ENCODE measurements at places on chromosomes 4 and X.

GRCh38 chr4:8023696-8024033 lies 84.0 kb upstream of the AFAP1 start:
- DNase-seq = no peak

DNA sequence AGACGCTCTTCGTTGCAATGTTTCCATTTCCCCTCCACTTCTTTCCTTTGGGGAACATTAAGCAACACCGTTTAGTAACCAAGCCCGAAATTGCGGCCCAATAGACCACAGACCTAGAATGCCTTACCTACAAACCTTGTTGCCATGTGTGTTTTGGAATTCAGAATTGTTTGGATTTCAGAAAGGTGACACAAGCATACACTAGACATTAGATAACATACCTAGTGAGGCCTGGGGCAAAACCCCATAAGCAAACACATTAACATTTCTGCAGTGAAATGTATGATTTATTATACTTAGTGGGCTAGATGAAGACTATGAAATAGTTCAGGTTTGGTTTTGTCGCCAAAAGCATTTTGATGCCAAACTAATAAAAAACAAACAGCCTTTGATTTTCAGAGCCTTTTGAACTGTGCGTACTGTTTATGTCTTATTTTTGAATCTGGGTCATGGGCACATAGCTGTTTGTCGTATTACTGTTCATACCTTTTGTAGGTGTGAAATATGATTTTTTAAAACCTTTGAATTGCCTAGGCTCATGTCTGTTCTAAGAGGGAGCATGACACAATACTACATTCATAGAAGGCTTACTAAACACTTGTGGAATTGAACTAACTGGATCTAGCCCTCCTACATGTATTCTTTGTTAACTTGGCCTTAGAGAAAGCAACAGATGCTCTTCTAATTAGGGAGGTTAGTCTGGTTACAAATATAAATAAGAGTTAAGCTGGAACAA lies 88.6 kb upstream of the TMEM164 start:
- no peak for DNase-seq

DNA sequence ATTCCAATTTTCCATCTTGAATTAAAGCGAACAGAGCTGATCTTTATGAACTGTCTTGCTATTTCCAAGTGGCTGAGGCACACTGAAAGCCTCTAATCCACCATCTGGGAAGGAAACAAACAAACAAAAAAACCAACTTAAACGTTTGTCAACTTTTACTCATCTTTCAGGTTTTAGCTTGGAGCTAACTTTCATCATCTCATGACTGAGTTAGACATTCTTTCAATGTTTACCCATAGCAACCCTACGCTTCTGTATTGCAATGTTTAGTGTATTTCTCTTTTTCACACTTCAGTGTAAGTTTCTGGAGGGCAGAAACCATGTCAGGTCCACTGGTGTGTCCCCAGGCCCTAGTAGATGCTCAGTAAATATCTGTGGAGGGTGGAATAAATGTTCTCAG lies 343.8 kb downstream of the GBA3 start:
- DNase-seq = no peak

DNA sequence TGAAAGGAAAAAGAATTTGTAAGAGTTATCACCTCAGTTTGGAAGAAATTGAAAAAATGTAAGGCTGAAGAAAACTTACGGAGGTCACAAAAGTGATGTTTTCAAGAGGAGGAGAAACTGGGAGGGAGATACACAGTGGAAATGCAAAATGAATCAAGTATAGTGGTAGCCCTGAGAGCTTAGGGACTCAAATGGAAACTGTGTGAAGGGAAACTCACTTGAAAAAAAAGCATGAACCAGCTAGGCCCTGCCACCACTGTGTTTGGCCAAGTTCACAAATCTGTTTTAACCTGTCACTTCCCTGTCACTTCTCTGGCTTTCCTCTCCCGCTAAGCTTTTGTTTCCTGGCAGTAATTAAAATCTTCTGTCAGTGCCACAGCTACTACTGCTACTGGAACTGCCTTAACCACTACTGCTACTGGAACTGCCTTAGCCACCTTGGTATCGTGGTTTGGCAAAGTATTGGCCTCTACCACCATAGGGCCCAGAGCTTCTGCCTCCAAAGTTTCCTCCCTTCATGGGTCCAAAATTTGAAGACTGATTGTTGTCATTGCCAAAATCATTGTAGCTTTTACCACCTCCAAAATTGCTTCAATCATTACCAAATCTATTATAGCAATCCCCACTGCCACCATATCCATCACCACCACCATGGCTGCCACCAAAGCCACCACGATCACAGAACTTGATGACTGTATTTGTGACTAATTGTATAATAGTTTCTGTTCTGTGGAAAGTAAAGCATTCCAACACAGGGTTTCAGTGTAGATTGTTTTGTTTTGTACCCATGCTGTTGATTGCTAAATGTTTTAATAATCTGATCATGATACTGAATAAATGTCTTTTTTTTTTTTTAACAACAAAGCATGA lies 41.5 kb downstream of the SMARCA5 start:
- no peak for DNase-seq

DNA sequence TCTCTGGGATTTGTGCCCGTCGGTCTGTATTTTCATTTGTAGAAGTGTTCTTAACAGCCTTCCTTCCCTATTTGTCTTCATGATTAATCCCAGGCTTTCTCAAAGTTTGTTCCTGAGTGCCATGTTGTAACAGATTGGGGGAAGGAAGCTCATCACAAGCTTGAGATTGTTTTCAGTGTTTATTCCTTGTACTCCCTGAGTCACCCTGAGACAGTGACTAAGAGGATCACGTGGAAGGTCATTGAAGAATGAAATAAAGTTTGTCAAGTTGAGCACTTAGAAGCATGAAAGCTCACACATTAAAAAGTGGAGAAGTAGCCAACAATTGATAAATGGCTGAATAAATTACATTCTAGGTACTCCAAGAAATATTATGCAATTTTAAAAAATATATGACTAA lies 153.5 kb upstream of the FAM241A start:
- no peak for DNase-seq

GRCh38 chr4:81348778-81349094 lies 123.0 kb downstream of the RASGEF1B start:
- DNase-seq = no peak

GRCh38 chr4:36651253-36651652 lies 369.8 kb downstream of the DTHD1 start:
- DNase-seq = no peak

- DNase-seq = no peak
These were observed 456.6 kb downstream of the MAGEB5 start for GRCh38 chrX:26672571-26672970.

- no peak for DNase-seq
These were observed 89.5 kb downstream of the PLS3 start for GRCh38 chrX:115650449-115650848.

GRCh38 chr4:125111323-125111722 lies 203.4 kb upstream of the FAT4 start:
- no peak for DNase-seq

GRCh38 chrX:13955975-13956374 lies 73.7 kb downstream of the GEMIN8 start:
- DNase-seq = no peak

DNA sequence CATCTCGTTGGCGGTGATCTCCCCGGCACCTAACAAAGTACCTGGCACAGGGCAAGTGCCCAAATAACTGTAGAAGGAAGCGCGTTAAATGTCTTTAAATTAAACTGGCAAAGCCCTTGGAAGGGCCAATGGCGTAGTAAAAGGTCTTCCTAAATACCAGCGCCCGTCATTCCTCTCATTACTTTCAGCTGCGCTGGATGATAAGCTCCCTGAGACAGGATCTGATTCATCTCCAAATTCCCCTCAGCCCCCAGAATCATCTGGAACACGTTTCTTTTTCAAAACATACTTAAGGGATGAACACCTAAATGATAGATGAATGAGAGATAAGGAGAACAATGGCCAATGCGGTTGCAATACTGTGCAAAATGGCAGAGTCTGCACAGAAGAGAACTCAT lies 95.1 kb downstream of the AFAP1 start:
- DNase-seq = no peak

DNA sequence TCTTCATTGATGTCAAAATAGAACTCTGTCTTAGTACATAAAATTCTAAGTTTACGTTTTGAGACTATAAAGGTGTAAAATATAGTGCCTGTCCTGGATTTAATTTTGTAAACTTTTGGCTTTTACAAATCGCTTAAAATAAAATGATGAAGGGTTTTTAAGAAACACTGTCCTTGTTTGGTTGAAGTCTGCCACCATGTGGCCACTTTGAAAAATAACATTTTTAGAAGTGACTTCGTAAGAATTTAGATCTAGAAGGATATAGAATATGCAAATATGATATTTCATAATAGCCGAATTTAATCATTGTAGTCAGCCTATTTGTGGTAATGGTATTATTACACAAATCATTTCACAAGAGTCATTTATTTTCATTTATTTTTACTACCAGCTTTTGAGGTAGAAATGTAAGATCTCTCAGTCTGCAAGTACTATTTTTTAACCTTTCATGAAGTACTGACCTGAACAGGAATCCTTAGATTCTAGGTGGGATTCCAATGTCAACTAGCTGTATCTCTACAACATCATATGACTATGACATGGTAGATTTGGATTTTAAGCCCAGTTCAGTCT lies 31.0 kb upstream of the FAT4 start:
- DNase-seq = no peak

DNA sequence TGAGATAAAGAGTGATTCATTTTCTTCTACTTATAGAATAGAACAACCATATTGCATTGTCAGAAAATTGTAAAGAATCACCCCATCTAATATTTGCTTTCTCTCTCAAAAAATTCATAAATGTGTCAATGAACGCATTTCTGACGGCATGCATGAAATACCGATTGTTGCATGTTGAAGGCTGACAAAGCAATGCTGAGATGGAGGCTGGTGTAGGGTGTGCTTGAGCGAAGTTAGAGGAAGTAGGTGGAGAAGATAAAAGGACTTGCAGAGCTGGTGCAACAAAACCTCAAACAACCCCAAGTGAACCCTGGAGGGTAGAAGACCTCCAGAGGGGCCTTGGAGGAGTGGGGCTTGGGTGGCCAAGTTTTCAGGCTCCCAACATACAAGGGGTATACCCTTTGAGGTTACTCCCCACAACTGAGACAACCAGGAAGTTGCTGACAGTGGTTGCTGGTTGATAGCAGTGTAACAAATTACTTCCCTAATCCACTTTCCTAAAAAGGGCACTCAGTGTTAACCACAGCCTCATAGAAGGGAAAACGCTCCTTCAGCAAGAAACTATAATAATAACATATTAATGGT lies 452.7 kb downstream of the NLGN4X start:
- DNase-seq = no peak

DNA sequence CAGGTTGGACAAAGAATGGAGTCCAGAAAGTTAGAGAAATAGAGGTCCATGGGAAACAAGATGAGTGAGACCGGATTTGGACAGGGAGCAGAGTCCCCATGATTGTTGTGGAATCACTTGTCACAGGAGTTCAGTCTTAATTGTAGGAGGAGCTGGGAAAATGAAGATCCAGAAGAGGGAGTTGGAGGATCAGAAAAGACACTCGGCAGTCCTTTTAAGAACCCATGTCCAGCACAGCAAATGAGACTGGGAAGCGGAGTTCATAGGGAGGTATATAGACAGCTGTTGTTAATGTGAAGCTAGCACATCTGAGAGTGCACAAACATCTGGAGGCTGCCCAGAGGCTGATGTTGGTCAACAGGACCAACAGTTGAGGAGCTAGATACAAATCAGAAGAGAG lies 111.4 kb upstream of the RXFP1 start:
- DNase-seq = no peak

GRCh38 chr4:76504613-76505465 lies 69.8 kb downstream of the SHROOM3 start:
- DNase-seq = no peak

DNA sequence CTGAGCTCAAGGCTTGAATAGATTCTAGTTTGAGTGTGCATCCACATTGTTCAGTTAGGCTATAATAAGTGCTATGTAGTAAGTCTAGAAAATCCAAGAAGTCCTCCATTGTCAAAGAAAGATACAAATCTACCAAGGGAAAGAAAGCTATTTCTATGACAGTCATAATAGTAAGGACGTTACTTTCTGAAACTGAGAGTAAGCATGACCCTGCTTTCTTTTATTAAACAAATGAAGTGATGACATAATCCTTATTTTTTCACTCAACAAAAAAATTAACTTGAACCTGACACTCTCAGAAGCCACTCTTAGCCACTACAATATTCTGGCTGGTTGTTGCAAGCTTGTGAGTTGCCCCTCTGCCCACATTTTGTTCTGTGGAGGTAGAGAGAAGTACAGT lies 33.8 kb upstream of the AMELX start:
- no peak for DNase-seq

DNA sequence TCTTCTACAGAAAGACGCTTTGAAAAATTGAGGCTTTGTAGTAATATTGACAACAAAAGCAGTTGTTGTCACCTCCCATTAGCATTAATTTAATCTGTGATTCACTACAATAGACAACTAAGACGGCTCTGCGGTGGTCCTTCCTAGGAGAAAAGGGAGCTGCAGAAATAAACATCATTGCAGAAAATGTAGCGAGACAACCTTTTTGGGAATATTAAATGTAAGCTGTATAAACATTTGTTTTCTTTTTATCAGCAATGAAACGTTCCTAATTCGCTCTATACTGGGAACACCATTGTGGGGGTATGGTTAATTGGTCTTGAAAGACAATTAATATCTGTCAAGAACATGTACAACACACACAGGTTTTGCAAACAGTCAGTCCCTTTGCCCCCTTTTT lies 583.3 kb upstream of the TENM3 start:
- DNase-seq = no peak

DNA sequence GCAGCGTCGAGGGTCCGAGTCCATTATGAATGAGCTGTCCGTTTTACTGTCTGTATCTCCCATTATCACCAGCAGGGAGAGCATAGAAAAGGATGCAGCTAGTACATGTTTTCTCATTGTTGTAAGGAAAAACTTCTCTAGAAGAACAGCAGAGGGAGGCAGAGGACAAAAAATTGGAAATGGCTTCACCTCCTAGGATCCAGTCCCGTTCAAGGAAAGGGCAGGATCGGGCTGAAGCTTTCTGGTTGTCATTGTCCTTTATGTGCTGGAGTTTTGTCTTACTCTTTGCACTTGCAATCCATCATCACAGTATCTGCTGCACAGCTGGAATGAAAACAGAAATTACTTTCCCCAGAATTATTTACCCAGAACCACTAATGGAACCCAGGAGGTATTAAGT lies 14.7 kb downstream of the NDP start:
- no peak for DNase-seq
